ENCODE measurements at places on chromosomes 7 and 10. TPM values are rescaled to one million over a fixed set of nuclear protein-coding genes. Genes with fewer than 3 reads are reported as not detected.

Gene ELAPOR2
- total RNA-seq = 3.7 TPM

Gene PNLIPRP3
- total RNA-seq = 13.4 TPM

Gene ZPBP
- total RNA-seq = not detected

Gene SUN3
- not detected for total RNA-seq
